ENCODE measurements at places on chromosomes 12 and 14.

DNA sequence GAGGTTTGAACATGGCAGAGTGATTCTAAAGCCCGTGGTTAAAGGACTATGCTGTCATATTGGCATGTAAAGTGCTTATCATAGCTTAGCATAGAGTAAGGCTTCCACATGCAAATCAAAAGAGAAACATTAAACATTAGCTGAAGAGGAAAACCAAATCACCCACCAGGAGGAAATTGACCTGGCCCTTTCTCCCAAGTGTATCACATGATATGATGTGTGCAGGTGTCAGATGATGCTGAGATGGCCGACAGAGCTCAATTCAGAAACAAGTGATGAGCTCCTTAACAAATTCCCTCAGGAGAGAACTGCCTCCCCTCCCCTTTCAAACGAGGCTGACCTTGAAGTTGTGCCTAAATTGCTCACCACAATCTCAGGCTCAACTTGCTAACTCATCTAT, 217.1 kb upstream of the BTG1 start:
- peak; percentile 28 for DNase-seq

GRCh38 chr14:87628129-87628528, 364.9 kb downstream of the GALC start:
- DNase-seq = no peak

DNA sequence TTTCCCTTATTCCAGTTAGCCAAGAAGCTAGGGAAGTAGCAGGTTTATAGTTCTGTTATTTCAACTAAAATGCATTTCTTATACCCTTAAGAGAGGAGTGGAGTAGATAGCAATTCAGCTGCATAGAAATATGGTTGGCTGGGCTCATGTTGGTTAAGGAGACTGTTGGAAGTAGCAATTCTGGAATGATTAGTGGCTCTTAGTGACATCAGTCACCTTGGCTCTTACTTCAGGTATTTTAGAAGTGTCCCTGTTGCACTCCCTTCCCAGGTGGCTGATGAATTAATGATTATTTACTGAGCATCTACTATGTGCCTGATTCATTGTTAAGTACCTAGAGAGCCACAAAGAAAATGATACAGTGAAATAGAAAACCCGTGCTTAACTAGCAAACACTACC, 128.1 kb downstream of the MGST1 start:
- no peak for DNase-seq

DNA sequence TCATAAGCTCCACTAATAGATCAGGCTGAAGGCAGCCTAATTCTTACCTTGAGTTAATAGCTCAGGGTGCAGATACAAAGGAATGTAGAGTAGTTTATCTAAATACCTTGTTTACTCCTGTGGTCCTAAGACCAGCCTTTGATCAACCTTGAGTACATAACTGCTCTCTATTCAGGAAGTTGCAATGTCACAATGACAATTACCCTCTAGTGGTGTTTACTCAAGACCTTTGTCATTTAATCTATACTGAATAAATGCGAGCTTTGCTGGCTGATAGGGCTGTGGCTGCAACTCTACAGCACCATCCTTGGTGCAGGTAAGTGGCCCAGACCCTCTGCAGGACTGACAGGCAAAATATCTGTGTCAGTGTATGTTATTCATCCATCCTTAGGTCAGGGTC, 282.7 kb downstream of the ATXN7L3B start:
- DNase-seq = no peak

DNA sequence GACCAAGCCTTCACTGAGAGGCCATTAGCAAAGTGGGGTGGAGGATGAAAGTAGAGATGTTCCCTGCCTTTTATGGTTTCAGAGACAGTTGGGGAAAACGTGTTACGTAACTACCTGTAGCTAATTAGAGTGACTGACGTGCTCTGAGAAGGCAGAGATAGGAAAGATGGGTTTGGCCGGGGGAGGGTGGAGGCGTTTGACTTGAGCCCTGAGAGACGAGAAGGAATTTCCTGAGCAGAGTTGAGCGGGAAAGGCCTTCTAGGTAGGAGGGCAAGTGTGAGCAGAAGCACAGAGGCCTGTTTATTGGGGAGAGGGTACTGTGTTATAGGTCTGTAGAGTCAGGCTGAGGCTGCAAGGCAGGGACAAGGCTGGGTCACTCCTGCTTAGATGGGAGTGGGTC, 8.6 kb downstream of the TUNAR start:
- no peak for DNase-seq

DNA sequence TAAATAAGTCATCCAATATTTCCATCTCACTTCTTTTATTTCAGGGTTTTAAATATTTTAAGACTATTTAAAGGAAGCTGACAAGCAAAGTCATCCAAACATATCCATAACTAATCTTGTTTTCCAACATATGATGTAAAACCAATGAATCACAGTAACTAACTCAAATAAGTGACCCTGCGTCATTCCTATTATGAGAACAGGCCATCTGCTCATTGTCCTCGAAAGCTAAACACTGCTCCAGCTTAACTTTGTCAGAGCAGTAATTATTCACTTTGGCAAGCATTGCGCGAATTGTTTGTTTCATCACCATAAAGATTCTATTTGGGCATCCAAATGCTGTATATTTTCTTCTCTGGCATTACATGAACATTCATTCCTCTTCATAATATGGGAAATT, 99.1 kb downstream of the CAPZA3 start:
- no peak for DNase-seq

DNA sequence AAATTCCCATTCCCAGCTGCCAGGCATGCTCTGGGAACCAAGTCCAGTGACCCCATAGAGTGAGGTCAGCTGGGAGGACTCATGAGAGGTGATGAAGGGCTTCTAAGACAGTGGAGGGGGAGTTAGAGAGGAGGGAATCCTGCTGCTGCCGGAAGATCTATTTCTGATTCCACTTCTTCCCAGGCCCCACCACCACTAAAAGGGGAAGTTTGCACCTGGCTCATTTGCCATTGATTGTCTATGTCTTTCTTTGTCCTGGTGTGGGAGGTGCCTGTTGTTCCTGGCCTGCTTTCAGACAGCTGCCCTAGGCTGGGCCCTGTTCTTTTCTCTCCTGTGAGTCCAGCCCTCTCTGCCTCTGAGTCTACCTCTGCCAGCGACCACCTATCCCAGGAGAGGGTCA, 3.0 kb upstream of the KRT6A start:
- DNase-seq = no peak

DNA sequence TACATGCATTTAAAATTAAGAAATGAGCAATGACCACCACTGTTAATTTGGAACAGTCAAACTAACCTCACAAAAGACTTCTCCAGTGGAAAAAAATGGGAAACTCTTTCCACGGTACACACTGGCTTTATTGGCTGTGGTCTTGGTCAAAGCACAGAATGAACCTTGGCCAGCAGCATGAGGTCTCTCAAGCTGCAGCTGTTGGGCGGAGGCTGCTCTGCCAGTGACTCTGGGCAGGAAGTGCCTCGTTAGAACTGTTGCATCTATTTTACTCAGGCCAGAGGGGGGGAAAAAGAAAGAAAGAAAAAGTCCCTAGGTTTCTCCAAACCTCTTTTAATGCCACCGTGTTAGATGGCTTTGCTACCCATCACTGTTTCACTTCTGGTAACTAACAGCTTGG, 279.8 kb upstream of the DIO2 start:
- no peak for DNase-seq

DNA sequence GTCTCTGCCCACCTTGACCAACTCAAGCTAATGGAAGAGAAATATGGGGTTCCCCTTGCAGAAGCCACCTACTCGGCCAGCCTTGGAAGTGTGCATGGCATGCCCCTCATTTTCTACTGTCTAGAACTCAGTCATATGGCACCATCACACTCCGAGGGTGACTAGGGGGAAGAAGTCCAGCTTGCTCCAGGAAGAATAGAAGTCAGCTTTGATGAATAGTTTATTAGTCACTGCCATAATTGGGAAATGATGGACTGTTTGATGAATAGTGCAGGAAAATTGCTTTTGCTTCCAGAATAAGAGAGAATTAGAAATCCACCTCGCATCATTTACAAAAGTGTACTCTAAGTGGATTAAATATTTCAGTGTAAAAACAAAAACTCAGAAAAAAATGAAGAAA, 1030.6 kb downstream of the VRK1 start:
- no peak for DNase-seq

GRCh38 chr14:39739796-39740195, 307.6 kb upstream of the FBXO33 start:
- no peak for DNase-seq

GRCh38 chr12:14410177-14410576, 44.7 kb downstream of the ATF7IP start:
- DNase-seq = no peak

- no peak for DNase-seq
Observed at GRCh38 chr12:127479256-127479655, 787.7 kb upstream of the TMEM132C start.

DNA sequence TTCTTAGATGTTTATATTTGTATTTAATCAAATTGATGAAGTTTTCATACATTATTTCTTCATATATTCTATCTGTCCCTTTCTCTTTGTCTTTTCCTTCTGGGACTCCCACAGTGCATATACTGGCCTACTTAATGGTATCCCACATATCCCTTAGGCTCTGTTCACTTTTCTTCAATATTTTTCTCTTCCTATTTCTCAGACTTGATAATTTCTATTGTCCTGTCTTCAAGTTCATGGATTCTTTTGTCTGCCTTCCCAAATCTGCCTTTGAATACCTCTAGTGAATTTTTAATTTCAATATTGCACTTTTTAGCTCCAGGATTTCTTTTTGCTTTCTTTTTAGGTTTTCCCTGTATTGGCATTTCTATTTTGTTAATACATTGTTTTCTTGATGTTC, 33.4 kb downstream of the IFT81 start:
- DNase-seq = no peak

- DNase-seq = no peak
Observed at GRCh38 chr12:115010324-115010995, 326.5 kb upstream of the TBX3 start.

DNA sequence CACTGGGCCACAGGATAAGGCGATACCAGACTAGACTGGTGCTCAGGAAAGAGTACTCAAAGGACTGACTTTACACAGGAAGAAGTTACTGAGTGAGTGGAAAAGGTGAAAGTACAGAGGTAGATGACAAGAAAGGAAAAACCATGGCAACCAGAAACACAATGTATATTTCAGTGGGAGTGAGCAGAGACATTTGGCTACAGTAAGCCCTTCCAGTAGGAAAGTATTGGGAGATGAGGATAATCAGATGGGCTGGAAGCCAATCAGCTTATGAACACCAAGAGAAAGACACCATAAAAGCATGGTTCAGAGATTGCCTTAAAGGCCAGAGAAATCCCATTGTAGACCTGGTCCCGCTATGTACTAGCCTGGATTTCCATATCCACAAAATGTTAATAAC, 51.6 kb downstream of the TMTC1 start:
- DNase-seq = no peak

- no peak for DNase-seq
Observed at GRCh38 chr12:8697120-8697475, 693 bp upstream of the RIMKLB start.

GRCh38 chr12:121926874-121927706, 8.7 kb downstream of the CFAP251 start:
- no peak for DNase-seq

DNA sequence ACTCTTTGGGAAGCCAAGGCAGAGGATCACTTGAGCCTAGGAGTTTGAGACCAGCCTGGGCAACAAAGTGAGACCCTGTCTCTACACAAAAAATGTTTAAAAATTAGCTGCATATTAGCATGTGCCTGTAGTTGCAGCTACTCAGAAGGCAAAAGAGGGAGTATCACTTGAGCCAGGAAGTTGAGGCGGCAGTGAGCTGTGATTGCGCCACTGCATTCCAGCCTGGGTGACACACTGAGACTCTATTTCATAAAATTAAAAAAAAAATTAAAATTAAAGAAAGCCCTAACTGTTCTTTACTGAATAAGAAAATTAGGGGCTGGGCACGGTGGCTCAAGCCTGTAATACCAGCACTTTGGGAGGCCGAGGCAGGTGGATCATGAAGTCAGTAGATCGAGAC, 27.0 kb downstream of the SENP1 start:
- DNase-seq = no peak

GRCh38 chr12:108313606-108314351, 25.3 kb downstream of the CMKLR1 start:
- no peak for DNase-seq

- DNase-seq = no peak
Observed at GRCh38 chr14:33280646-33281045, 342.0 kb downstream of the NPAS3 start.

DNA sequence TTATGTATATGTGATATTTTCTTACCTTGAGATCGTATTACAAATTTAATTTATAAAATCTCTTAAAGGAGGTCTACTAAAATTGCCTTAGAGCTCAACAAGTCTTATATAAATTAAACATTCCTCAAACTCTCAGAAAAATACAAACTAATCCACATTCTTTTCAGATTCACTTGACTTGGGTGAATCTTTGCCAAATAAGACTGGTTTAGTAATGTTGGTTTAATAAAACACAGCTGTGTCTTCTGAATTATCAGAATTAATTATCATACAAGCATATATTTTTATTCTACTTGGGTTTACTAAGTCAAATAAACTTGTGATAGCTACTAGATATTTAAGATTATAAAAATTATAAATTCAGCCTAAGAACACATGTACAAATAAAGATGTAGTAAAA, 13.3 kb downstream of the GLIPR1L2 start:
- DNase-seq = no peak

DNA sequence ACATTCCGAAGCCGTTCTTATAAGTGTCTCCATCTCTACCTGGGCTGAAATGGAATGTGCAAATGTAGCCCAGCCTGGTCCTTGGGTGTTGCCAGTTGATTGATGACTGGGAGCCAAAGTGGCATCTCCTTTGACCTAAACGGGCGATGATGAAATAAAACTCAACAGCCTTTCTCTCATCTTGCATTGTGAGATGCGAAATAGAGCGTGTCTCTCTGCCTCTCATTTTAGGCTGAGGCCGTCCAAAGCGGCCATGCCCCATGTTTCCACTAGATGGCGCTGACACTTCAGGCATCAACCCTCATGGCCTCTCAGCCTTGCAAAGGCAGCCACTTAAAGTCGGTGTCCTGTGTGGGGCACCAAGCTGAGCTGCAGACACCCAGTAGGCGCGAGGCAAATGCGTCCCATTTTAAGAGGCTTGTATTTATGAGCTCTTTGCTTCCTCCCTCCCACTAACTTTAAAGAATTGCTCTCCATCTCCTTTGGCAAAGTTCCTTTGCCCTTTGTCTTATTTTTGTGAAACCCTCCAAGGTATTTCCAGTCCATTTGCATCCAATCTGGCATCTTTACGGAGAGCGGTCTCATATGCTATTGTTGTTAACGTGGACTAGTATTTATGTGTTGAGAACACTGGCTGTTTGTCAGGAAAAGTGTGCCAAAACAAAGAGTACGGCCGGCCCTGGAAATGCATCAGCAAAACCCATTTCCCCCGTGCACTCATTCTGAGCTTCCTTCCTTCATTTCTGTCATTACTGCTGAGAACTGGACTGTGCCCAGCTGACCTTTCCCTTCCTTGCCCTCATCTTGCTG, 25.0 kb downstream of the GPRC5A start:
- DNase-seq = peak; percentile 81

- DNase-seq = no peak
Observed at GRCh38 chr12:68468036-68468435, 135.9 kb upstream of the MDM1 start.

- DNase-seq = peak; percentile 20
Observed at GRCh38 chr12:47650469-47650868, 55.4 kb downstream of the RPAP3 start.

Data from GM13976 (cell line).